ENCODE measurements at places on chromosomes 7 and 10.

DNA sequence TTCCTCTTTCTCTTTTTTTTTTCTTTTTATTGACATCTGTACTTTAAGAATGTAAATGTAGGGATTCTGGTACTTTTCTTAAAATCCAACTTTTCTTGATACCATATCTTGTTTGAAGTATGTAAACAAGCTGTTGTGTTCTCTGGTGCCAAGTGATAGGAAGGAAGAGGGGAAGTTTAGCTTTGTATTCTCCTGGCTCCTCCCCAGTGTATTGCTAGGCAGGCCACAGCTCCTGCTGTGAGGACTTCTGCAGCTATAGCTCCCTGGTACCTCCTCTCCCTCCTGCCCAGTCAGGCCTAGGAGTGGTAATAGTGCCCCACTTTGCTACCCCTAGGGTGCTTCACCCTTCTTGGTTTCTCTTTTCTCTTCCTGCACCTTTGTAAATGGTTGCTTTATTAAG, 45.3 kb upstream of the SP8 start:
- no peak for DNase-seq

GRCh38 chr10:80144696-80145131, 12.2 kb downstream of the PLAC9 start:
- no peak for DNase-seq

DNA sequence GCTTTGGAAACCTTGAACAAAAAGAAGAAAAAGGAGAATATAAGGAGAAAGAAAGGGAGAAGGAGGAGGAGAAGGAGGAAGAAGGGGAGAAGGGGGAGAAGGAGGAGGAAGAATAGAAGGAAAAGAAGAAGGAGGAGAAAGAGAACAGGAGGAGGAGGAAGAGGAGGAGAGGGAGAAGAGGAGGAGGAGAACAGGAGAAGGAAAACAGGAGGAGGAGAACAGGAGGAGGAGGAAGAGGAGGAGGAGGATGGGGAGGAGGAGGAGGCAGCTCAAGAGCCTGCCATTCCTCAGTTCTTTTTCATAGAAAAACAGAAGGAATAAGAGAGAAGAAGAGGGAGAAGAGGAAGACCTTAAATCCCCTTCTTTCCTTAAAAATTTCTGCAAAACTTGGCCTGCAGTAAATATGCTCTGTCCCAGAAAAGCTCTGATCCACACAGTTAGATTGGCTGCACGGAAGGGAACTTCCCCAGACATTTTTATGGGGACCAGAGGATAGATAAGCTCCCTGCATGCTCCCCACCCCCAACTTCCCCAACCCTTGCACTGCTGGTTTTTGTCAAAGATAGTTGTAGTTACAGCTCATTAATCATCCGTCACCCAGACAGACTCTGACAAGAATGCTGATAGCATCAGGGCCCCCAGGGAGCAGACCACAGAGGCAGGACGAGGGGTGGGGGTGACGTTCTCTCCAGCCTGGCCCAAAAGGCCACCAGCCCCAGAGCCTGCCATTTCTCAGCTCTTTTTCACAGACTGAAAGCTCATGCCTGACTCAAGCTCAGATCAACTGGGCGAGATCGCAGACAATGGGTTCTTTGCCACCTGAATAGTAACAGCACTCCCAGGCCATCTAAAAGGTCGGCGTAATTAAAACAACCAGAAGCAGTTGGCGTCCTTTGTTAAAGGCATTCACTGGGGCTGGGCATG, 34.5 kb upstream of the LYZL1 start:
- DNase-seq, result peak; percentile 70

DNA sequence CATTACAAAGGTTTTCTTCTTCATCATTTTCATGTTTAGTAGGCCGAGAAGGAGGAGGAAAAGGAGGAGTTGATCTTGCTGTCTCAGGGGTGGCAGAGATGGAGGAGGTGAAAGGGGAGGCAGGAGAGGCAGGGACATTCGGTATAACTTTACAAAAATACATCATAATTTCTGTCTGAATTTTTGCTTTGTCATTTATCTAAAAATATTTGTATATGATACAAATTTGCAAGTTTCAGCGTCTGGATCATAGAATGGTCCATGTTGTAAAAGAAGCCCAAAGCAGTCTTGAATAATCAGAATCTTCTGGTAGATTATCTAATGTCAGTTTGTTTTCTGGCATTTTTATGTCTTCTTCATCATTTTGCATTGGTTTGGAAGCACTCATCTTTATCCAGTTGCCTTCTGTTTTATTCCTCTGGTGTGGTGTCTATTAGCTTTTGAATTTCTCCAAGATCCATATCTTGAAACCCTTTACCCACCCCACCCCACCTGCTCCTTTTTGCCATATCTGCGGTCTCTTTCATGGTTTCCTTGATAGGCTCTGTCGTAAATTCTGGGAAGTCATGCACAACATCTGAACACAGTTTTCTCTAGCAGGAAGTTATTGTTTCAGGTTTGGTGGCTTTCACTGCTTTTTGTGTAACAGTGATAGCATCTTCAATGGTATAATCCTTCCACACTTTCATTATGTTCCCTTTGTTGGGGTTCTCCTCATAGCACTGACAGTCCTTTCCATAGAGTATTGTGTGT, 95.0 kb downstream of the ST7 start:
- no peak for DNase-seq

DNA sequence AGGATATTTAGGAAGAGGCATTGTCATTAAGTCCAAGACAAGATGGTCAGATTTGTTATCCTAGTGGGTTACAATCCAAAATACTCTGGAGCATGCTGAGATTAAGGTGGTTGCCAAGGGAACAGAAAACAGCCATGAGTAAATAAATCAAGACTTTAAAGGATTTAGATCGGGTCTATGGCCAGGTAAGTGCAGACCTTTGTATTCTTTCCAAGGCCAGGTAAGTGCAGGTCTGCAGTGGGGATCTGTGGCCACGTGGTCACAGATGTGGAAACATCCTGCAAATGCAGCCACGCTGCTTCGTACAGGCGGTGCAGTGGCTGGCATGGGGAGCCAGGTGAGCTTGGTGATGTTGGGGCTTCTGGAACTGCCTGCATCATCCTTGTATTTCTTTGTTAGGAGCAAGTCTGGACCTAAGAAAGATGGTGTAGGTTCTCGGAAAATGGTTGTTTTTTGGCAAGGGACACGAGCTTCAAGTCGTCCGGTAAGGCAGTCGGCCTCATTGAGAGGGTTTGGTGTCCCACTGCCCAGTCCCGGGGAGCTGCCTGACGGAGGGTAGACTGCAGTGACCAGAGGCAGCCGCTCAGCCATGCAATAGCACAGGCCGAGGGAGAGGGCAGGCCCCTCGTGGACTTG, 21.8 kb downstream of the ZNF775 start:
- no peak for DNase-seq

DNA sequence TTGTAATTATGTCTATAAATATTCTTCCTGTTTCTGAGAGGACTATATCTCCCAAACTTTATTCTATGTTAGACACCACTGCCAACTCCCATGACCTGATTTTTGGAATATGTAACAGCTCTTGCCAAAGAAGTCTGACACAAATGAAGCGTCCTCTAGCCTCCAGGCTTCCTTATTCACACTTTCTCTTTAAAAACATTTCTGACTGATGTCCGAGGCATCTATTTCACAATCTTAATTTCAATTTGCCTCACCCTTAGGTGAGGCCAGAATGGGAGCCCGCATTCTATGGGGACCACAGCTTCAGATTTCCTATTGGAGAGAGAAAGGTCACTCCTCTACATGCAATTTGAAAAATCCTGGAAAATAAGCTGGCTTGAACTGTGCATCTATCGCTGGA, 873.2 kb downstream of the GATA3 start:
- DNase-seq, result no peak

DNA sequence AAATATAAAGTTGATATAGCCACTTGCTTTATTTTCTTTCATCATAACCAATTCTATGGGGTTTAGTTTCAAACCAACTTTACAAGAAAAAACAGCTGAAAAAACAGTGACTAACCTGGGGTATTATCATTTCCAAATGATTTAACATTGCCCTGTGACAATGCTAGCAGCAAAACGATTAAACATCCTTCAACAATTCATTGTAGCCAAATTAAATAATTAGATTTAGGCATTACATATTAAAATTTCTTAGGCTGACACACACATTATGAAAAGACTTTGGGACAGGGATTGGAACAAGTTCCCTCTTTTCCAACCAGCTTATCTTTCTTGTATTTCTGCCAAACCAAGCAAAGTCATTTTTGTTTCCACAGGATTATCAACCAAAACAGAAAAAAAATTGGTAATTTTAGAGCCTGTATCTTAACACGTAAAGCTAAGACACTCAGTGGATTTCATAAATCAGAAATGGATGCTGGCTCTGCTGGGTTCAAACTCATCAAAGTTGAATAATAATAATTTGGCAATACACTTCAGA, 84.0 kb downstream of the SEMA3D start:
- DNase-seq, result no peak

- no peak for DNase-seq
These were observed 226.5 kb upstream of the HPS1 start for GRCh38 chr10:98673171-98673782.

DNA sequence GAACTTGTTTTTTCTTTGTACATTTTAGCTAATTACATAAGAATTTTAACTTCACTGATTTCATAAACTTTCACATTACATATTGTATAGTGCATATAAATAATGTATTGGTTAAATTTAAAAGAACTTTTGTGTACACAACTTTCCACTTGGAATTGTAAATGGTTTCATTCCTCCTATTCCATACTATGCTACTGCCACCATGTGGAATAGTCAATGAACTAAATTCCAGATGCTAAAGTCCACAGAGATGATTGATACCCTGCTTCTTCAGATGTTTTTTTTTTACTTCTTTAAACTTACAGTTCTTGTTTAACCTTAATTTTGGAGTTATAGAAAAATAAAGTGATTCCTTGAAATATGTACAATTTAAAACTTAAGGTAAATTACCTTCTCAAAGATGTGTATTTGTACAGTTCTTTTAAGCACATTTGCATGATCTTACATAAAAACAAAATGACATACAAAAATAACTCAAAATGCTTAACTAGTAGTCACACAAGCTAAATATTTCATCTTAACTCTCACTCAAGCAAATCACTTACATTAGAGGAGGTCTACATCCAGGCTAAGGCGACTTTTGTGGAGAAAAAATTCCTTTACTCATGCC, 247.6 kb upstream of the HGF start:
- peak; percentile 10 for DNase-seq

- no peak for DNase-seq
These were observed 226.6 kb downstream of the ARHGAP12 start for GRCh38 chr10:31702005-31702404.

DNA sequence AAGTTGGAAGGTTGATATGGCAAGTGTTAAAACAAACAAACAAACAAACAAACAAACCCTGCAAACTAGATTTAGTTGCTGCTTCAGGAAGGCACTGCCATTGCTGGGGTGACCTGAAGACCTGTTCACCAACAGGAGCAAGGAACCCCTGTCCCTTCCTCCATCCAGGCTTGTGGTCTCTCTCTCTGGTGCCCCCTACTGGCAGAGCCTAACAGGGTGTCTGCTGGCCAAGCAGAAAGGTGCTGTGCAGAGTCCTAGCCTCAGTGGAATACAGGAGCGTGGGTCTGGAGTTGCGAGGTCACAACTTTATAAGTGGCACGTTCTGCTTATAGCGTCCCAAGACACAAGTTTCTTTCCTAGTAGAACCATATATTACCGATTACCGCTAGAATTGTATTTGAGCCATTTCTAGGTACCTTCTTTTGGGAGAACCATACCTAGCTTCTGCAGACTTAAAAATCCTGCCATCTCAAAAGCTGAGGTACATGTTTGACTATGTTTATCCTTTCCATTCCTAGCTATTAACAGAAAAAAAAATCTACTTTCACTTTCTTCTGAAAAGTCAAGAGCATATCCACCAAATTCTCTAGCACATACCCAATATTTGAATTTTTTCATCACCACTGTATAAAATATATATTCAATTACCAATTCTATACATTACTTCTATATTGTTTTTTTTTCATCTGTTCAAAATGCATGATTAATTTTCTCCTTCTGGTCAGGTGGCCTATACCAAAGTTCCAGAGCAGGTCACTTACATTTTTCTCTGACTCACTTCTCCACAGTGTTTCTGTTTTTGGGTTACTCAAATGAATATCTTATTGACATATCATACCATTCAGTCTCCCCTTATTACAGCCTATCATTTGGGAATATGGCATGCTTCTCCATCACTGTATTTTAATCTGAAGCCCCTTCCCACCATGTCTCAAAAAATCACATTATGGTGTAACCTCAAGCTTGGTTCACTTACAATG, 29.1 kb upstream of the CALD1 start:
- peak; percentile 63 for DNase-seq

DNA sequence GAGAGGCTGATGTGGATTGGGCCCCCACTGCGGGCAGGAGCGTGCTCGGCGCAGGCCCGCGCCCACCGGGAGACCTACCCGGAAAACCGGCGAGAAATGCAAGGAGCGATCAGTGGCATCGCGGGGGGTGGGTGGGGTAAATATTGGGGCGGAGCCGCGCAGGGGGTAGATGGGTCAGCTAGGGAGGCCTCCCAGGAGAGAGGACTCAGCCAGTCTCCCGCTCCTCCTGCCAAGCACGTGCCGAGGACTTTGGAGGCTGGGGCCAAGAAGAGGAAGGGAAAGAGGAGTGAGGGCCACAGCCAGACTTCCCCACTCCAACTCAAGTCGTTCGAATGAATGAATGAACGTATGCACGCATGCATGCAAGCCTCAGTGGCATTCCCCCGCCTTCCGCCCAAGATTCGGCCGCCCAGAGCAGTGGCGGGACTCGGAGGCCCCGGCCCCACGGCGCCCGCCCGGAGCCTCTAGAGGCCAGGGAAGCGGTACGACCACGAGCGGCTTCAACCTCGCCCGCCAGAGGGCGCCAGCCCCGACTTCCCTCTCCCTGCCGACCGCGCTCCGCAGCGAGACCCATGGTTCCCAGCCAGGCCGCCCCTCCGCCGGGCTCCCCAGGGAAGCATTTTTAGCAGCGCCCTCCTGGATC, 3.6 kb downstream of the NPM3 start:
- DNase-seq, result peak; percentile 85

DNA sequence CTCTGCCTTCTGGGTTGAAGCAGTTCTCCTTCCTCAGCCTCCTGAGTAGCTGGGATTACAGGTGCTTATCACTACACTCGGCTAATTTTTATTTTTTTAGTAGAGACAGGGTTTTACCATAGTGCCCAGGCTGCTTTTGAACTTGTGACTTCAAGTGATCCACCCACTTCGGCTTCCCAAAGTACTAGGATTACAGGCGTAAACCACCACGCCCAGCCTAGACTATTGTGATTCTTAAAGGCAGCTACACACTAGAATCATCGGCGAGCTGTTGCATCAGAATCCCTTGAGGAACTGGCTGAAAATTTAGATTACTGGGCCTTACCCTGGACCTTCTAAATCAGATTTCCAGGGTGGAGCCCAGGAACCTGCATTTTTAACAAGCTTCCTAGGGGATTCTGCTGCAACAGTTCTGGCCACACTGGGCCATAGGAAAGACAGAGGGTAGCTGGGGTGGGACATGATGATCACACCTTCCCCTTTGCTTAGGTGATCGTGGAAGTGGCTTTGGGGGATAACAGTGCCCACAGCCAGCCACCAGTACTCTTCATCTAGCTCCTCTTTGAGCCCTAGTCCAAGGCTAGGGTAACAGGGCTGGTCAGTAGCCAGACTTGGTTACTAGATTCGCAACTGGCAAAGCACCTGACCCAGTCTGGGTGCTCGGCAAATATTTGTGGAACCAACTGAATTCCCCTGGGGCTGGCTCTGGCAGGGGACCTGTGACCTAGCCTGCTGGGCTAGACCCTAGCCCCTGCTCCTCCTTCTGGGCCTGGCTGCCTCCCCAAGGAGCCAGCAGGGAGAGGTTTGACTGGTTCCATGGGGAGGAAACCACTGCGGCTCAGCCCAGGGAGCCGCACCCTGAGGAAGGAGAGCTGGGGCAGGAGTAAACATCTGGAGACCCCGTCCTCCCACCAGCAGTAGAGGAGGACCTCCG, 67.1 kb upstream of the DUSP5 start:
- DNase-seq, result no peak

- DNase-seq, result no peak
These were observed 273.2 kb downstream of the CDK14 start for GRCh38 chr7:90869335-90869734.

- no peak for DNase-seq
These were observed 712.1 kb downstream of the PHTF2 start for GRCh38 chr7:78510580-78511188.
